ENCODE measurements at places on chromosomes 12 and 14.

GRCh38 chr12:78210506-78210860, 379.8 kb downstream of the NAV3 start:
- DNase-seq: no peak

- no peak for DNase-seq
These were observed 17.5 kb upstream of the ATF1 start for GRCh38 chr12:50746431-50746830.

DNA sequence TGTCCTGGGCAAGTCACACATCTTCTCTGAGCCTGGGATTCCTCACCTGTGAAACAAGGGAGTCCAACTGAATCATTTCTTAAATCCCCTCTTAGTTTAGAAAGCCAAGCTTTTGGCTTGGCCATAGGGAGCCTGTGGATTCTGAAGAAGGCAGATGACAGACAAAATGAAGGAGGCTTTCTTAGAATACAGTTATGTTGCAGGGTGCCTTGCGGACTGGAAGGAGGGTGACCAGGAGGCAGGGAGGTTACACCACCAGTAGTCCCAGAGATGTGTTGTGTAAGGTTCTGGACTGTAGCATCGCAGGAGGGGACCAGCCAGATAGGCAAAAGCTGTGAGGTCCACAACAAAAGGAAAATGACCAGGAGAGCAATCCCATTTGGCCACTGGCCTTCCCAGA, 8.2 kb upstream of the ACVR1B start:
- no peak for DNase-seq

DNA sequence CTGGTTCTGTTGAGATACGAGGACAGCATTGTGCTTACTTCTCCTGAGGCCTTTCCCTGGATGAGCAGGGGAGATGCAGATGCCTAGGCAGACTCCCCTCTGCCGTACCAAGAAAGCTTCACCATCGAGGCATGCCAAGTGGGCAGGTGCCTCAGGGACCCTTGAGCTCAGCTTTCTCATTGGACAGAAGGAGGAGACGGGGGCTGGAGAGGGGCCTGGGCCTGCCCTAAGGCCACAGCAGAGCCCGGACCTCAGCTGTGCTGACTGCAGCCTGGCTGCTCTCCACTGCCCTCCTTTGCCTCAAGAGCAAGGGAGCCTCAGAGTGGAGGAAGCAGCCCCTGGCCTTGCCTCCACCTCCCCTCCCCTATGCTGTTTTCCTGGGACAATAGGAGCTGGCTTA, 23.4 kb downstream of the SERPINA1 start:
- DNase-seq: no peak
